Hippocampal formation (tissue), 2 donors: ENCODE measurements at places on chromosomes 7 and 10.

DNA sequence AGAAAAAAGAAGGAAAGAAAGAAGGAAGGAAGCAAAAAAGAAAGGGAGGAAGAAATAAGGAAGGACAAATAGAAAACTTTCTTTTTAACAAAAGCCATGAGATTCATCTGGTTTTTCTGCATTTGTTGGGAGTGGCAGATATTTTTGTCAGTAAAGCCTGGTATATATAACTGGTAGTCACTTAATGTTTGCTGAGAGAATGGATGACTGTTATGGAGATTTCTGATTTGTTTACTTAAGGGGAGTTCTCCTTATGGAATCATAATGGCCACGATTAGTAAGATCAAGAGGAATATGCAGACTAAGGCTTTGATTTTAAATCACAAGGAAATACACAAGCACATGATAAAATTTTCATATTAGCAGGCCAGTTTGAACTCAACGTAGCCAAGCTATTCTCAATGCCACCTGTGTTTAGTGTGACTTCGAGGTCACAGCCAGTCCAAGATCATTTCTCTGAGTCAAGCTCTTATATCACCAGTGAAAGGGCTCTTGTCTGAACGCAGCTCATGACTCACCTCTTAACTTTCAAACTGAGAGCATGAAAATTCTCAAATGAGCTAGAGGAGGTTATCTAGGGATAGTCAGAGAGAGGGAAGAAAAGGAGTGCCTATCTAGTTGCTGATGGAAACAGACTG is 445.1 kb upstream of the ZMIZ1 start:
- DNase-seq = no peak

- no peak for DNase-seq
Measured at GRCh38 chr7:137636376-137636775, 210.4 kb downstream of the DGKI start.

DNA sequence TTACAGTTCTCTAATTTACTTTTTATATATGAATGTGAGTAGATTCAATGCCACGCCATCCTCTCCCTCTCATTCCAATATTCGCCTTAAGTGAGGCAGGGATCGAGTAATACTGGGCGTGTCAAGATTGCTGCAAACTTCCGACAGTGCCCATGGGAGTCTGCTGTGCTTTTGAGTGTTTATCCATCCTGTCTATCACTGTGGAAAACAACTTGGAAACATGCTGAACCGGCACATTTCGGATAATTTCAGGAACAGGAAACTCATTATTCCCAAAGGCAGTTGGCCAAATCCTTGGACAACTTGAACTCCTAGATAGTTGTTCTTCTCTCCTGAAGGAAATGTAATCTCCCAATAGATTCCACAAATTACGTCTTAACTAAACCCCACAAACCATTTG is 28.5 kb downstream of the PIP4K2A start:
- DNase-seq = no peak

DNA sequence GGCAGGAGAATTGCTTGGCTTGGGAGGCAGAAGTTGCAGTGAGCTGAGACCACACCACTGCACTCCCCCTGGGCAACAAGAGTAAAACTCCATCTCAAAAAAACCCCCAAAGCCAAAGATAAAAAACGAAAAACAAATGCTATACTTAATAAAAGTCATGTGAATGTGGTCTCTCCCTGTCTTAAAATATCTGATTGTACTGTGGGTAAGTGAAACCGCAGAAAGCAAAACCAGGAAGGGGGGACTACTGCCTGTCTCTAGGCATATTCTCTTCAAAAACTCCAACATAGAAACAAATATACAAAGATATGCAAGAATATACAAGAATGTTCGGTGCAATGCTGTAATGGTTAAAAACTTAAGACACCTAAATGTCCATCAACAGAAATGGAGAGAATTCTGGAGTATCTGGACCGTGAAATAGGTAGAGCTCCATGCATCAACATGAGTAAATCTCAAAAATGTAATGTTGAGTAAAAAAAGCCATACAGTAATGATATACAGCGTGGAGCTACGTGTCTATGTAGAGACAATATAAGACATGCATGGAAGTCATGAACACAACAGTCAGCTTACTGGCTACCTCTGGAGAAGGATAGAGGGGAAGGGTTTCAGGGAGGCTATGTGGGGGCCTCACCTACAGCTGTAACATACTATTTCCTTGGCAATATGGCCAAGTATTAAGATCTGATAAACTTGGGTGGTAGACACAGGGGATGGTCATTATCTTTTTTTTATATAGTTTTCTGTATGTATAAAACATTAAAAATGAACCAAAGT is 2.1 kb downstream of the ZNF394 start:
- no peak for DNase-seq

DNA sequence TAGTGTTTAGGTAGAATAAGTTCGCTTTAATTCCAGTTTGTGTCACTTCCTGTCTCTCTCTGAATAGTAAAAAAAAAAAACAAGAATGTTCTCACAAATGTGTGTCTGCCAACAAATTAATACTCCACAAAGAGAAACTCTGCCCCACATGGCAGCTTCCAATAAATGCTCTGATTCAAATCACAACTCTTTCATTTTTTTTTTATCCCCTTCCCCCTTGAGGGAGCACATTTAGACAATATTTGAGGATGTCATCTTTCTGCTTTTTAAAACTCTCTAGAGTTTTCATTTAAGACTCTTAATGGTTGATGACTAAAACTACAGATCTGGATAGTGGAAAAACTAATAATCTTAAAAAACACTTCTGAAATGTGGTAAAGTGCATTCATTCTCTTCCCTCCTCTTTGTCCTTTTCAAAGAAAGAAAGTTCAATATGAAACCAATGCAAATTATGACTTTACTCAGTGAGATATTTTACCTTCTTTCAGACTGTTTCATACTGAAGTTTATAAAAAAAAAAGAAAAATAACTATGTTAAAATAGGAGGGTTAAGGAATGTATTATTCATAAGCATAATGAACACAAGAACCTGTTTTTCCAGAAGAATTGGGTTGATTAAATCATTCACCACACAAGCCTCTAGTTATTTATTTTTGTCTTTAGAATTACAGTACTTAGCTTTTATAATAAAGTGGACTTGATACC is 42.3 kb downstream of the ARID5B start:
- DNase-seq = no peak

- DNase-seq = no peak
Measured at GRCh38 chr7:12788591-12788990, 101.2 kb downstream of the ARL4A start.

- DNase-seq = no peak
Measured at GRCh38 chr10:33804584-33804983, 470.1 kb upstream of the NRP1 start.

DNA sequence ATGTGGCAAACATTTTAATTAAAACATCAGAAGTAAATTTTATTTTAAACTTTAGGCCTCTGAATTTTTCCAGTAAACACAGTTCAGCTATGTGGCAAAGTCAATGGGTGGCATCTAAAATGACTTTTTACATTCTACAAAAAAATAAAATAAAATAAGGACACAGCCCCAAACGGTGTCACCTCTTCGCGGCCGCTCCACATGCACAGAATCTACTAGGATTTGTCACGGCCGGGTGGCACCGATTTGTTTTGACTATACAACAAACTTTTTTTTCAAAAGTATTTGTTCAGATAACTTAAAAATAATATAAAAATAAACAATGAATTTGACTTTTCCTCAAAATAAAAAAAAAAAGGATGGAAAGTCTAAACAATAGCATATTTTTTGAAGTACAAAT is 127.8 kb downstream of the EBF3 start:
- no peak for DNase-seq

DNA sequence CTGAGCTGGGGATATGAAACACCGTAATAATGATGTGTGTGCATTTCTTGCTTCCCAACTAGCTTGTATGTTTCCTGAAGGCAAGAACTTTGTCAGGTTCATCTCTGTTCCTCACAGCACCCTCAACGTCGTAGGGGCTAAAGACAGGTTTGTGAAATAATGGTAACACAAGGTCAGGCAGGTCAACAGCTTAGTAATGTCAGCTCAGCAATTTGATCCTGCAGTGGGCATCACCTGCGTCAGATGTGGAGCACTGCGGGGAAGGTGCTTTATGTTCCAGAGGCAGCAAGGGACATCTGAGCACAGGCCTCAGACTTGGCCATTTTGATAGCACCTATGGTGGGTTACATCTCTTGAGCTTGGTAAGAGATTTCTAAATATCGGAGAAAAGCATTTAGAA is 51.8 kb upstream of the BTBD16 start:
- DNase-seq = no peak

- DNase-seq = no peak
Measured at GRCh38 chr7:36747280-36748016, 23.2 kb upstream of the AOAH start.

DNA sequence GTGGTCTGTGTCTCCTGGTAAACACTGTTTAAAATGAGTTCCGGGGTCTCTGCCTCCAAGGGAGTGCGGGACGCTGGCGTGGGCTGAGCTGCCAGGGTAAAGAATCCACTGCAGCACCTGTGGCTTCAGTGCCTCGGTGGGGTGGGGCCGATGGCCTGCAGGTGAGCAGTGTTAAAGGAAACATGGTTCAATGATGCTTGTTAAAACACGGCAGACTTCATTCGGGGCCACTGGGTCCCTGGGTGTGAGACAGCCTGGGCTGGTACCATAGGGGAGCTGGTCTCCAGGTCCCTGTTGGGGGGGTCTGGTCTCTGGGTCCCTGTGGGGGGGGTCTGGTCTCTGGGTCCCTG is 24.9 kb upstream of the KNDC1 start:
- DNase-seq = no peak

GRCh38 chr7:45872116-45873034 is 507 bp downstream of the CCDC201 start:
- no peak for DNase-seq

GRCh38 chr7:74262639-74263398 is 8.6 kb upstream of the RFC2 start:
- DNase-seq = no peak

DNA sequence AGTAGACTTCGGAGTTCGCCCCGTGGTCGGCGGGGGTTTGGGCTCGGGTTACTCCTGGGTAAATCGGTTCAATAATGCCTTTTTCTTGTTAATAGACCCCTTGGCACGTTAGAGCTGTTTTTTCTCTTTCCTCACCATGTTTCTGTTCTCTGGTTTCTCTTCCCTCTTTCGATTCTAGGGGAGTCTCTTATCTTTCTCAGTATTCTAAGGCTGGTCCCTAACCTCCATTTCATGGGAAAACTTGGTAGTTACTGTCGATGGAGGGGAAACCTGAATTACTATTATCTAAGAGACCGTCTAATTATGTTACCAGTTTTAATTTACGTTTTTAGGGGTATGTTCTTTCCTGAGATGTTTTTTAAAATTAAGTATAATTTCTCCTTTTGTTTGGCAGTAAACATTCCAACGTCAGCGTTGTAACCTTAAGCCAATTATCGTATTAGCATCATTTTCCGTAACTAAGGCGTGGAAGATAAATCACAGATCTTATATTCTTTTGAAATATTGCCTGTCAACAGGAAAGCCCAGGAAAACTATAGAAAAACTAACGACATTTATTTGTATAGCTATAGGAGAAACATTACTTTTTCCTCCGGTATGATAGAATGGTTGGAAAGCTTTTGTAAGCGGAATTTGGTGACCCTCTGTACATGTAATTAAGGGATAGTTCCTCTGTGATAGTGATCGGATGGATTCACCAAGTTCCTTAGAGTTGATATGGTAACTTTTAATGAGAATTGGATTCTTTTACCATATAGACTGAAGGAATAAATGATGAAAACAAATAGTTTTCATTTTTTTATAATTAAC is 847 bp downstream of the BTAF1 start:
- no peak for DNase-seq

DNA sequence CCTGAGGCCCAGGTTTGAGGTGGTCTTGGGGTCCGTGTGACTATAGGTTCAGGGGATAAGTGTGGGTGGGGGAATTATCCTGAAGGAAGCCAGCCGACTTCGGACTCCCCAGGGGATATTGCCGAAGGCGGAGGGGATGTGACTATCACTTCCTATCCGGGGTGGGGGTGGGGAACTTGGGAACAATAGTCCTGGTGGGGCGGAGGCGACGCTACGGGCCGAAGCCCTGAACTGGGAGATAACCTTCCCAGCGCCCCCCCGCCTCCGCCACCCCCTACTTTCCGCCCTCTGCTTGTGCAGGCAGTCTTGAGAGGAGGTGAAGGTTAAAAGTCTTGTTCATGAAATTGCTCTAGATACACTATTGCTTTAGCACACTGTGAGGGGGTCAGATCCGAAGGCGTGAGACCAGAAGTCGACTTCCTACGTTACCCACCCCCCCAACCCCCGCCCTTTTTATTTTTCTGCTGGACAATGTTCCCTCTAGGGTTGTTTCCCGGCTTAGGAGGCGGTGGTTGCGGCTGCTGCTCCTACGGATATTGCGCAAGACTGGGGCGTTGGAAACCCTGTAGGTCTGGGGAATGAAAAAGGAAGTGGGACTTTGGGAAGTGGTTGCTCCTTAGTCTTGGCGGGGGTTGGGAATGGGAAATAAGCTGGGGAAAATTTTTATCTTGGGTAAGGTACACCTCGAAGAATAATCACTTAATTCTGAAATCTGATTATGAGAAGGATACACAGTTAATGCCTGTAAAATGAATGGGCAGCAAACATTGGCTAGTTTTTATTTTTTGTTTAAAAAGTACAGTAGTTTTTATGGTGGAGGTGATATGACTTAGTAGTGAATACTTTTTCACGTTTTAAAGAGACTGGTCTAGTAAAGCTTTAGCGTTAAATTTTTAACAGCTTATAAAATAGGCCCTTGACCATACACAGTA is 1.5 kb downstream of the PTPN12 start:
- DNase-seq = peak; percentile 40

GRCh38 chr10:72340510-72341261 is 14.0 kb downstream of the DNAJB12 start:
- DNase-seq = no peak

GRCh38 chr7:30178748-30179436 is 44.1 kb downstream of the MTURN start:
- no peak for DNase-seq

DNA sequence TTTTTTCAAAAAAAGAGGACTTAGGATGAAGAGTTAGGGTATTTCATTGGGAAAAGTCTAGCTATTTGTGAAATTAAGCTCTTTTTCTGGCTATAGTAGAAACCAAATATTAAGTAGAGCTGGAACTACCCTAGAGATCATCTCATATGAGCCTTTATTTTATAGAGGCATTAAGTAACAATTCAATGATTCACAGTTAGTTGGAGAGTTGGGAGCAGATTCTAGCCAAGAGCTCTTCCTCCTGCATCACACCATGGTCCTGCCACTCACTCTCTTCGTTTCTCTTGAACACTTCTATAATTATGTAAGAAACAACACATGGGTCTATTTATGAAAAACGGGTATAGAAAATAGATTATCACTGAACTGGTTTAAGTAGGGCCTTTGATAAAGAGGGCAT is 76.1 kb upstream of the ANK3 start:
- no peak for DNase-seq

DNA sequence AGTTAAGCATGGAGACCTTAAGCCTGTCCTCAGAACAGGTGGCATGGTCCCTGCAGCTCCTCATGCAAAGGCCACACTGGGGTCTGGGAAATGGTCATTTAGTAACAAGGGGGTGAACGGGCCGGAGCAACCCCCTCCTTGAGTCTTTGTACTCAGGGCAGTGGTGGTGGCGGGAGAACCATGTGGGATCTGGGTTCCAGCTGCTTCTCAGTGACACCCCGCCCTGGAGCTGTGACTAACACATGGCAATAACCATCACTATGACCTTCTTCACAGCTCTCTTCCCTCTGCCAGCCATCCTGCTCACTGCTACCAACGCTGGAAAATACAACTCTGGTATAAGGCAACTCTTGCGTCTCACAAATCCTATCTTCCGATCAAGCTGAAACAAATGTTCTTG is 203.4 kb upstream of the FRMD4A start:
- no peak for DNase-seq
